ENCODE measurements at places on chromosomes 1 and 21. TPM values are rescaled to one million over a fixed set of nuclear protein-coding genes. Genes with fewer than 3 reads are reported as not detected.

- DNase-seq = no peak
These were observed 47.1 kb upstream of the RPL11 start for GRCh38 chr1:23644555-23644866.

OR2T12 gene
- not detected for total RNA-seq

DNA sequence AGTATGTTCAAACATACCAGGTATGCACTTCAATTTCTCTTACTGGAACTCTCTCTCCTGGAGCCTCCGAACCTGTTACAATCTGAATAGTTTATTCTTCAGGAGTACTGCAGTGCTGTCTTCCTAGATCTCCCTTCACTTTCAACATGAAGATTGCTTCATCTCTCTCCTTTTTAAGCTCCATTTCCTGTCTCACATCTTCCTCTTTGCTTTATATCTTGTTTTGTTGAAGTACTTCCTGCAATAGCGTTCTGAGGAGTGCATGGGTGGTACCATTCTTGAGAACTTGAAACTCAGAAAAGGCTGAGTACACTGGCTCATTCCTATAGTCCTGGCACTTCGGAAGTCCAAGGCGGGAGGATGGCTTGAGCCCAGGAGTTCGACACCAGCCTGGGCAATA lies 15.7 kb upstream of the C1orf146 start:
- DNase-seq = peak; percentile 7

CSF3R gene
- 0.32 TPM for total RNA-seq

NUP210L gene
- 0.04 TPM for total RNA-seq

DNA sequence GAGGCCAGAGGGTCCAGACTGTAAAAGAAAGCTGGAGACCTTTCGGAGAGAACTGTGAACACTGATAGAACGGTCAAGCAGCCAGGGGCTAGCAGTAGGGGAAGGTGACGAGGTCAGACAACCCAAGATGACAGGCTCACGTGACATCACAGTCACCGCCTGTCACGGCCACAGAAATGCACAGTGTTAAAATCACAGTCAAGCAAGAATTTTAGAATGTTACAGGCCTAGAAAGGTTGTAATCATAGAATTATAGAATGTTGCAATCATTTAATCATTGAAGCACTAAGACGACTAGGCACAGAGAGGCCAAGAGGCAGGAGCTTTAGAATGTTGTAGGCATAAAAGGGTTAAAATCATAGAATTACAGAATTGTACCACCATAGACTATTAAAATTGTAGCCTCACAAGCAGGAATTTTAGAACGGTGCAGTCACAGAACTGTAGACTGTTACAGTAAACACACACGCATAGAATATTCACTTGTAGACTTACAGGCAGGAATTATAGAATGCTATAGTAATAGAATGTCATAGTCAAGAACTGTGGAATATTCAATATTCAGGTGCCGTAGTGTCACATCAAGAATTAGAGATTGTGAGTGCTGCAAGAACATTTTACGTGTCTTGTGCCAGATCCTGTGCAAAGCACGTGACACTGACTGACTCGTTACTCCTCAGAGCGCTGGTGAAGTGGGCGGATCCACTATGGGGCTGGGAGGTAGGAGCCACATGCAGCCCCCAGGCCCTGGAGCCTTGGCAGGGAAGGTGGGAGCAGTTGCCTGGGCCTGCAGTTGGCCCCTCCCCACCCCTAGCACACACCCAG lies 118.1 kb downstream of the EPHB2 start:
- DNase-seq = no peak

DNA sequence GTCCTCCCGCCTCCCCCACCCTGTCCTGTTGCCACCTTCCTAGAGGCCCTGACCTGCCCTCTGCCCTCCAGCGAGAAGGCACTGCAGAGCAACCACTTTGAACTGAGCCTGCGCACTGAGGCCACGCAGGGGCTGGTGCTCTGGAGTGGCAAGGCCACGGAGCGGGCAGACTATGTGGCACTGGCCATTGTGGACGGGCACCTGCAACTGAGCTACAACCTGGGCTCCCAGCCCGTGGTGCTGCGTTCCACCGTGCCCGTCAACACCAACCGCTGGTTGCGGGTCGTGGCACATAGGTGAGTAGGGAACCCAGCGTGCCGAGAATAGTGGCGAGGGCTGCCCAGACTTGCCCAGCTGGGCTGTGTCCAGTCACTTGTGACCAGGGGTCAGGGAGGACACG lies 20.4 kb downstream of the RNF223 start:
- no peak for DNase-seq

DRAXIN gene
- total RNA-seq = 0.62 TPM

PLPP3 gene
- total RNA-seq = not detected

KRTAP12-2 gene
- not detected for total RNA-seq

DNA sequence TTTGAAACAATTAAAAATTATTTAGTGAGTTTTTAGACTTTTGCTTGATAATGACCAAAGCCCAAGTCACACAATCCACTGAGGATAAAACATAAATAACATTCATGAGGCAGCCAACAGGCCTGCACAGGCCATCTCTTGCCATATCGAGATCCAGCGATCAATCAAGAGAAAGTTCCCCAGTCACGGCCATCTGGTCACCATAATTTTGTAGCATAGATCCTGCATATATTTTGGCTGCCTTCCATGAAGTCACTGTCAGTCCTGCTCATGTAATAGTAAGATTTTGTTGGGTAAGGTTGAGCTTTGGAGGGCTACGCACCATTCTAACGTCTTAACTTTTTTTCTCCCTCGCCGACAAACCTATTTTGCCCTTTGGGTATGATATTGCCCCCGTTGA lies 17.5 kb downstream of the KPNA6 start:
- no peak for DNase-seq

NEXN gene
- total RNA-seq = 5.7 TPM

- DNase-seq = no peak
These were observed 15.4 kb upstream of the TOR3A start for GRCh38 chr1:179066471-179066870.

- DNase-seq = no peak
These were observed 38.6 kb upstream of the CCDC190 start for GRCh38 chr1:162899422-162900146.

GRCh38 chr1:98702976-98703375 lies 41.5 kb downstream of the SNX7 start:
- no peak for DNase-seq

DNA sequence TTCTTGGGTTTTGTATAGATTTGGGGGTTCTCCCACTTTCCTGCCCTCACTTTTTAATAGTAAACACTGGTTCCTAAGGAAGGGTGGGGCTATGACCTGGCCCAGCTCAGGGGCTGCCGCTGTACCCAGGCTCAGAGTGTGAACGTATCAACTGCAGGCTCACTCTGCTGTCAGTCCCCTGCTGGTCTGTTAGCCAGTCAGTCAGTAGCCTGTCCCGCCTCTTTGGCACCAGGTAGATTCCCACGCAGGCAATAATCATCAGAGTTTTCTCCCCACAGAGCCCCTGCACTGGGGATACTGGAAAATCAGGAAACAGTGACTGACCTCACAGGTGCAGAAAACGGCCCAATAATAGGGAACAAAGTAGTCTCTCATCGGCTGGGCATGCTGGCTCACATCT lies 15.0 kb upstream of the ALPL start:
- DNase-seq = no peak

CELA2A gene
- total RNA-seq = not detected

All from activated CD4-positive, alpha-beta T cell treated with anti-CD3 and anti-CD28 coated beads, Interleukin-2, amount 10 ng/mL, durations not matched to agents 7 days and 5 days (primary cell).